ENCODE measurements at places on chromosomes 5 and 9.

- no peak for DNase-seq
Observed at GRCh38 chr5:166726406-166726805, 1565.0 kb upstream of the WWC1 start.

DNA sequence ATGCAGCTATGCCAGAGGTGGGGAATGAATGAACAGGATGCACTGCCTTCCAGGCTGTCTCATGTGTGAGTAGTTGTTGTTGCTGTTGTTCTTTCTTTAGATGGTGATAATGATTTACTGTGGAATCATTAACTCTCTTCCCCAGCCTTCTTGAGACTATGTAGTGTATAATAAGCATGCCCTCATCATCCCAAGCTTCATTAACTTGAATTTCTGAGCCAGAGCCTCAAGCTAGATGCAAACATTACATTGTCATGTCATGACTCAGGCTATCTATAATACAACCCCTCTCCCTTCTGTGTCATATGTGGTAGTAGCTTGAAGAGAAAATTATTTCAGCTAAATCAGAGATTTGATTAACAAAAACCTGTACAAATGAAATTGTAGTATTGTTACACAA, 10.0 kb upstream of the ADAMTSL1 start:
- DNase-seq: no peak

DNA sequence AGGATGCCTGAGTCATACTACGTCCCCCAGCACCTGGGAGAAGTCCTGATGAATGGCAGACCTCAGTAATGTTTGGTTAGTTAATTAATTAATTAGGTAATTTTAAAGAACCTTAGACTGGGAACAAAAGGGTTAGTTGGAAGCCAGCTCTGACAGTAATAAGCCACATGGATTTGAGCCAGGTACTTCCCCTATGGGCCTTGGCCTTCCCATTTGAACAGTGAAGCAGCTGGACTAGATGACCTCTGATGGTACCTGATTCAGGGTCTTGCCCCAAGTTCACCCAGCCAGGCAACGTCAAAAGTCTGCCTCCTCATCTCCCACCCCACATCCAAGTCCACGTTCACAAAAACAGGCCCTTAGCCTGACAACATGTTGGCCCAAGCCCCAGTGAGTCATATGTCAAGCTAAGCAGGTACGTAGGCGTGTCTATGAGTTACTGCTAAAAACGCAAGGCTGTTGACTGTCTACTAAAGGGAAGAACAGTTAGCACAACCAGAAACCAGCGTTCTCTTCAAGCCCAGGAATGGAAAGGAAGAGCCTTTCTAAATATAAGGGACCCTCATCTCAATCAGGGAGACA, 303.2 kb downstream of the ACTL7B start:
- no peak for DNase-seq

- DNase-seq: no peak
Observed at GRCh38 chr9:127968042-127968441, 12.7 kb downstream of the EEIG1 start.

All from brain microvascular endothelial cell (primary cell).